Osteoblast (primary cell): ENCODE measurements at places on chromosomes 7 and 10. TPM values are rescaled to one million over a fixed set of nuclear protein-coding genes. Genes with fewer than 3 reads are reported as not detected.

DNA sequence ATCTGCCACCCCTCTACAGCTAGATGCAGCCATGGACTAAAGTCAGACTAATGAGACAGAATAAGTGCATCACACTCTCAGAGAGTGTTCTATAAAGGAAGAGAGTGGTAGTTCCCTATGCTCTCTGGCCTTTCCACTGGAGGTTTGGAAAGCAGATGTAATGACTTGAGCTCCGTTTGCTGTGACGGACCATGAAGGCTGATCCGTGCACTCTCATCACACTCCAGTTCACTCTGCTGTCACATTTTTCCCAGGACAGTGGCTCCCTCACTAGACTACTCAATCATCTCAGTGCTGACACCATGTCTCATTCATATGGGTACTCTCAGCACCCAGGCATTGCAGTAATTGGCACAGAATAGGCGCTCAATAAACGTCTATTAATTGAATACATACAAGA, 20.4 kb downstream of the TRDMT1 start:
- H3K27me3 ChIP-seq = no peaks in the 10 kb centered on the region
- H3K4me3 ChIP-seq = no peak overlapping the region
- H3K36me3 ChIP-seq = no peaks in the 10 kb centered on the region
- no peak overlapping the region for H3K27ac ChIP-seq
- DNase-seq = no peak

GRCh38 chr10:74875966-74876365, 49.6 kb downstream of the KAT6B start:
- H3K27ac ChIP-seq = no peak overlapping the region
- peaks cover 8% of the 10 kb centered on the region for H3K4me1 ChIP-seq
- DNase-seq = no peak
- H3K4me3 ChIP-seq = no peak overlapping the region

GRCh38 chr7:107891636-107892366, 818 bp downstream of the DLD start:
- H3K4me1 ChIP-seq = peaks cover 23% of the 10 kb centered on the region
- H3K4me3 ChIP-seq = peak overlapping the region; percentile 92
- no peaks in the 10 kb centered on the region for H3K27me3 ChIP-seq
- DNase-seq = no peak
- H3K36me3 ChIP-seq = peaks cover 21% of the 10 kb centered on the region

CPED1 gene
- 30.8 and 37.4 TPM in 2 replicates for total RNA-seq

DNA sequence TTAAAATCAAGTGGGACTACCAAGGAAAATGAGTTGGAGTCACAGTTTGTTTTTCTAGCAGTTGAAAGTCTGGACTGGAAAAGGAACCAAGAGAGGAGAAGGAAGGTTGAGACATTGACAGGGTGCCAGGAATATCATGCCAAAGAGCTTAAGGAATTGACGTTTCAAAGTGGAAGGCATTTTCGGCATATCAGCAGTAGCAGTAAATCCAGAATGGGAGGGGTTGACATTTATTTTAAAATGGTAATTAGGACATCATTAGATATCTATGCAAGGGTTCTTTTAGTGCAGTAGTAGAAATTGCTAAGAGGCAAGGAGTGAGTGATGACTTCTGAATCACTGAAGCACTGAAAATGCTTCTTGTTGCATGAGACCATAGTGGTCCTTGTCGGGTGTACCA, 335.9 kb upstream of the PLXDC2 start:
- DNase-seq = no peak
- no peak overlapping the region for H3K27ac ChIP-seq
- no peak overlapping the region for H3K4me3 ChIP-seq
- no peaks in the 10 kb centered on the region for H3K4me1 ChIP-seq
- H3K27me3 ChIP-seq = no peaks in the 10 kb centered on the region

DNA sequence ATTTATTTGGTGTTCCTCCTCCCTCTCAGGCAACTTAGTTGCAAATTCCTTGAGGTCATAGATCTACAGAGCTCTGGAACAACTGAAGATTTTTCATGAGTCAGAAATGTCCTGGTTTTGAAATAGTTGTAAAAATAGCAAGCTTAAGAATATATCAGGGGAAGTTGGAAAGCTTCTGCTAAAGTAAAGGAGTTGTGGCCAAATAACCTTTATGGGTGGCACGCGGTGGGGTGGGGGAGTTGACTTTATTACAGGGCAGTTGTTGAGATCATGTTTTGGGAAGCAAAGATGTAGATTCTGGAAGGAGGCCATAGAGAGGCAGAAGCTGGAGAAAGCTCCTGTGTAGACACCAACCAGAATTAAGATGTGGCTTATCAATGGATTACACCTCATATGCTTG, 326.0 kb upstream of the MTPN start:
- no peaks in the 10 kb centered on the region for H3K27me3 ChIP-seq
- no peaks in the 10 kb centered on the region for H3K36me3 ChIP-seq
- DNase-seq = no peak
- H3K4me1 ChIP-seq = no peaks in the 10 kb centered on the region
- no peak overlapping the region for H3K27ac ChIP-seq

GRCh38 chr10:44967616-44968015, 8.0 kb downstream of the RASSF4 start:
- no peak overlapping the region for H3K27ac ChIP-seq
- peaks cover 20% of the 10 kb centered on the region for H3K4me1 ChIP-seq
- peaks cover 5% of the 10 kb centered on the region for H3K36me3 ChIP-seq
- no peak for DNase-seq
- H3K4me3 ChIP-seq = no peak overlapping the region

DNA sequence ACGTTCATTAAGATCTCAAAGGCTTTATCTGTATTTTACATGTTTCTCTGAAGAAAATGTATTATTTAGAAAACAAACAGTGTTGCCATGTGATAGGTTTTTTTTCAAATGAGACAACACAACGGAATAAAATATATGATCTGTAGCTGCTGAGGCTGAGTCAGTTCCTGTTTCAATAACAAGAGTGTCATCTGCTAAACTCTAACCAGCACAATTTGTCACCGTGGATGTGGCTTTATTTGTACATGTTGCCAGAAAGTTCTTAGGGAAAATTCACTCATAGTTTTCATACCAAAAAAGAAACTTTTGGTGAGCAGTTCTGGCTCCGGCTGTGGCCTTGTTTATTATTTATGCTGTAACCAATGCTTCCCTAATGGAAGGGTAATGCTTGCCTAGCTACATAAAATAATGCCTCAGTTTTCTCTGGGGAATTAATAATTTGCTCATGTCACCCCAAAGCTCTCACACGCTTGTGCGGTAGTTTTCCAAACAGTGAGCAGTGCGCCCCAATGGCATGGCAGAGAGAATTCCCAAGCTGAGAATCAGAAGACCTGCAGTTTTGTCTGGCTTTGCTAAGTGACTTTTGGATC, 20.3 kb upstream of the KLF6 start:
- DNase-seq = no peak
- H3K4me1 ChIP-seq = peaks cover 52% of the 10 kb centered on the region
- peak overlapping the region; percentile 56 for H3K4me3 ChIP-seq

VSTM2A gene
- not detected in 2 replicates for total RNA-seq

- no peaks in the 10 kb centered on the region for H3K27me3 ChIP-seq
- DNase-seq = no peak
- H3K27ac ChIP-seq = no peak overlapping the region
These were observed 229.8 kb downstream of the KCND2 start for GRCh38 chr7:120502825-120503224.

- DNase-seq = no peak
- no peaks in the 10 kb centered on the region for H3K36me3 ChIP-seq
- peaks cover 5% of the 10 kb centered on the region for H3K4me1 ChIP-seq
These were observed 619 bp upstream of the LMTK2 start for GRCh38 chr7:98105942-98106544.

- no peak overlapping the region for H3K4me3 ChIP-seq
- no peak for DNase-seq
- no peaks in the 10 kb centered on the region for H3K27me3 ChIP-seq
- H3K36me3 ChIP-seq = no peaks in the 10 kb centered on the region
These were observed 719.1 kb downstream of the PCDH15 start for GRCh38 chr10:54081950-54082349.

- no peaks in the 10 kb centered on the region for H3K36me3 ChIP-seq
- peaks cover 98% of the 10 kb centered on the region for H3K27me3 ChIP-seq
- H3K4me3 ChIP-seq = no peak overlapping the region
- peak; percentile 67 for DNase-seq
- no peaks in the 10 kb centered on the region for H3K4me1 ChIP-seq
These were observed 4.4 kb upstream of the MNX1 start for GRCh38 chr7:157014635-157015555.

- no peaks in the 10 kb centered on the region for H3K27me3 ChIP-seq
- H3K36me3 ChIP-seq = no peaks in the 10 kb centered on the region
- peak; percentile 53 for DNase-seq
- peaks cover 2% of the 10 kb centered on the region for H3K4me1 ChIP-seq
- H3K4me3 ChIP-seq = no peak overlapping the region
These were observed 98.2 kb upstream of the PDGFA start for GRCh38 chr7:617614-618538.

NPFFR1 gene
- not detected in 2 replicates for total RNA-seq

PLA2G12B gene
- not detected in 2 replicates for total RNA-seq

- H3K4me3 ChIP-seq = no peak overlapping the region
- DNase-seq = no peak
- H3K27ac ChIP-seq = no peak overlapping the region
- H3K36me3 ChIP-seq = no peaks in the 10 kb centered on the region
These were observed 574.9 kb downstream of the GLRX3 start for GRCh38 chr10:130711072-130711471.

GRCh38 chr10:24432478-24433416, 223.8 kb downstream of the KIAA1217 start:
- H3K36me3 ChIP-seq = no peaks in the 10 kb centered on the region
- peak; percentile 6 for DNase-seq
- no peaks in the 10 kb centered on the region for H3K27me3 ChIP-seq
- H3K4me3 ChIP-seq = no peak overlapping the region
- no peak overlapping the region for H3K27ac ChIP-seq

PNLIP gene
- not detected in 2 replicates for total RNA-seq

CNPY1 gene
- total RNA-seq = not detected in 2 replicates

DNA sequence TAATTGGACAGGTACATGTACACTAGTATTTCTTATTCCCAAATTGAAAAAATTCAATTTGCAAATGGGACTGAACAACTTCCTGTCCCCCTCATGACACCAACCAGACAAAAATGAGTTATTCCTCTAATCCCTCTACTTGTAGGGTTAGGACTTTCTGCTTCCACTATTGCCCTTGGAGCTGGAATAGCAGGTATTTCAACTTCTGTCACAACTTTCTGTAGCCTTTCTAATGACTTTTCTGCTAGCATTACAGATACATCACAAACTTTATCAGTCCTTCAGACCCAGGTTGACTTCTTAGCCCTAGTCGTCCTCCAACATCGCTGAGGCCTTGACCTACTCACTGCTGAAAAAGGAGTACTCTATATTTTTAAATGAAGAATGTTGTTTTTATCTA, 6.4 kb downstream of the CYP3A7 start:
- H3K36me3 ChIP-seq = no peaks in the 10 kb centered on the region
- no peak overlapping the region for H3K4me3 ChIP-seq

- H3K27me3 ChIP-seq = no peaks in the 10 kb centered on the region
- no peak for DNase-seq
- peak overlapping the region; percentile 84 for H3K27ac ChIP-seq
- no peaks in the 10 kb centered on the region for H3K36me3 ChIP-seq
These were observed 50.5 kb downstream of the TPST1 start for GRCh38 chr7:66255534-66256100.

GRCh38 chr10:45257600-45257999, 57.8 kb downstream of the OR13A1 start:
- H3K27ac ChIP-seq = no peak overlapping the region
- DNase-seq = peak; percentile 75
- no peaks in the 10 kb centered on the region for H3K4me1 ChIP-seq
- no peaks in the 10 kb centered on the region for H3K36me3 ChIP-seq

LMOD2 gene
- total RNA-seq = not detected in 2 replicates

FOXK1 gene
- 26.2 and 31.8 TPM in 2 replicates for total RNA-seq

BUD23 gene
- total RNA-seq = 33.9 and 36.9 TPM in 2 replicates

CD36 gene
- total RNA-seq = 22.8 and 39.8 TPM in 2 replicates

- no peaks in the 10 kb centered on the region for H3K27me3 ChIP-seq
- H3K4me3 ChIP-seq = no peak overlapping the region
- no peak for DNase-seq
These were observed 255.0 kb downstream of the ADK start for GRCh38 chr10:74406006-74406405.

- no peaks in the 10 kb centered on the region for H3K4me1 ChIP-seq
- H3K36me3 ChIP-seq = no peaks in the 10 kb centered on the region
- DNase-seq = peak; percentile 66
- H3K27me3 ChIP-seq = no peaks in the 10 kb centered on the region
- H3K4me3 ChIP-seq = no peak overlapping the region
These were observed 138.0 kb upstream of the MTPN start for GRCh38 chr7:136114966-136115762.

CLCN1 gene
- total RNA-seq = under 0.01 TPM in 2 replicates

GRCh38 chr10:89032141-89032891, 41.7 kb downstream of the FAS start:
- peak overlapping the region; percentile 25 for H3K4me3 ChIP-seq
- H3K27me3 ChIP-seq = no peaks in the 10 kb centered on the region
- no peak for DNase-seq
- peak overlapping the region; percentile 45 for H3K27ac ChIP-seq
- peaks cover 18% of the 10 kb centered on the region for H3K4me1 ChIP-seq
